SK-N-MC (cell line): ENCODE measurements at places on chromosomes 16 and 17.

GRCh38 chr17:16870253-16871245, 101.4 kb downstream of the TNFRSF13B start:
- DNase-seq = no peak

- DNase-seq = no peak
Measured at GRCh38 chr17:65644545-65644944, 83.1 kb upstream of the AXIN2 start.

GRCh38 chr17:49889500-49889899, 41.6 kb upstream of the TAC4 start:
- no peak for DNase-seq

DNA sequence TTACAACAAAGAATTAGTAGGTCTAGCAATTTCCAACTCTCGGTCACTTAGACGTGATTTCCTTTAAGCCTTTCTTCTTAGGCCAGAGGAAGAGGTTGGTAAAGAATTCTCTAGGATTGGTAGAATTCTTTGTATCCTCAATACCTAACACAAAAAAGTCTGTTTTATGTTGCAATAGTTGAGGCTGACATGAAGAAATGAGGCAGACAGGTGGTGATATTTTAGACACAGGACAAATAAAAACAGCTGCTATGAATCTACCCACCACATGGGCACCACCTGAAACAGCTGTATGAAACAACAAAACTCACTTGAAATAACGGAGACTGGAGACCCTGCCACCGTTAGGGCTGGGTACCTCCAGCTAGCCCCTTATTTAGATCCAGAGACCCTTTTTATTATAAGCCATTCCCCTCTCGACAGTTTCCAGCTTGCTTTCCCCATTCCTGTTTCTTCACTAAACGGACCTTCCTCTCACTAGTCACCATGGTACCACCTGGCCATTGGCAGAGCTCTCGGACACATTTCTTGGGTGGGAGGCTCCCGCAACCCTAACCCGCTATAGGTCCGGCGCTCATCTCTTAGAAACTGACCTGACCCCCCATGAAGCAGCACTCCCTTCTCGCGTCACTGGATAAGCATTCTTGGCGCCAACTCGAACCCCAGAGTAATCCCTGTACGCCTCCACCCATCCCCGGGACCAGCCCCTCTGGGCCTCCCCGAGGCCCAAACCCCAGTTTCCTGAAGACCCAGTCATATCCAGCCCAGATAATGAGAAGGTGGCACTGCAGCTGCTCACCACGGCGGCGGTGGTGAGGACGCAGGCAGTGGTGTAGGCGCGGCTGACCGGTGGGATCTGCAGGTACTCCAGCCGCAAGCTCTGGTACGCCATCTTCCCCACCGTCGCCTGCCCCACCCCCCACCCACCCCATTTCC, at the start of gene DERL2:
Gene DERL2 (minus strand): TSS at position 909 of the 936 bp plus-strand sequence. CDS start 17 bp downstream, at position 892.
- no peak for DNase-seq

- no peak for DNase-seq
Measured at GRCh38 chr16:67562918-67563707, 787 bp downstream of the CTCF start.

- no peak for DNase-seq
Measured at GRCh38 chr17:12592941-12593340, 72.7 kb upstream of the MYOCD start.

DNA sequence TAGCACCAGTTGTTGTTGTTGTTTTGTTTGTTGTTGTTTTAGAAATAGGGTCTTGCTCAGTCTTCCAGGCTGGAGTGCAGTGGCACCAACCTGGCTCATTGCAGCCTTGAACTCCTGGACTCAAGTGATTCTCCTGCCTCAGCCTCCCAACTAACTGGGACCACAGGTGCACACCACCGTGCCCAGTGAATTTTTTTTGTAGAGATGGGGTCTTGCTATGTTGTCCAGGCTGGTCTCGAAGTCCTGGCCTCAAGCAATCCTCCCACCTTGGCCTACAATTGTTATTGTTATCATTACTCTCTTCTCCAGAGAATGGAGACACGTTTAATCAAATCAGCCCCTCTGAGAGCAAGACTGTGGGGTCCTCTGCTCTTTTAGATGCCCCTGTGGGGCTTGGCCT, 42.7 kb upstream of the EMP2 start:
- DNase-seq = no peak

DNA sequence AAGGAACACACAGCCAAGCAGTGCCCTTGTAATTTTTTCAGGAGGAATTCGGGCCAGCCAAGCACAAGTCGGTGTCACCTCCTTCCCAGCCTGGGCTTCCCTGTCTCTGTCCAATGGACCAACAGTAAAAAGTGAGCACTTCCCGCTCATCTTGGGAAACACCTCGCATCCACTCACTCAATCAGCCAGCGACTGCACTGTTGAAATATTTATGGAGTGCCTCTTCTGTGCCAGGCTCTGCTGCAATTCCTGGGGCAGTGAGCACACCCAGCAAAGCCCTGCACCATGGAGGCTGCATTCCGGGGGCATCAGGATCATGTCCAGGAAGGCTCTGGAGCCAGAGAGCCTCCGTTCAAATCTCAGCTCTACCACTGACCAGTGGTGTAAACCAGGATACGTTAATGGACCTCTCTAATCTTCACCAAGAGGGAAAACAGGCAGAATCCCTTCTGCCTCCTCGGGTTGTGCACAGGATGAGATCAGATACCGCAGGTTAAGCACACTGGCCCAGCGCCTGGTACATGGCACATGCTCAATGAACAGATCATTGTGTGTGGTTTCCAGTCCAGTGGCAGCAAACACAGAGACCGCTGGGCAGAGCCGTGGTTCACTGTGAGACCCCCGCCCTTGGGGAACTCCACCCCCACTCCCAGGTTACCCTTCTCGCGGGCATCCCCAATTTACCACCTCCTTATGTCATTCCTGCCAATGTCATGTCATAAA, 194.3 kb downstream of the ZNF423 start:
- DNase-seq = no peak

GRCh38 chr16:72072514-72073342, 9.7 kb downstream of the HPR start:
- no peak for DNase-seq

GRCh38 chr17:4577386-4577993, 6.8 kb upstream of the SMTNL2 start:
- no peak for DNase-seq

GRCh38 chr17:72266112-72266775, 145.4 kb downstream of the SOX9 start:
- no peak for DNase-seq

- no peak for DNase-seq
Measured at GRCh38 chr17:65537845-65538674, 23.4 kb downstream of the AXIN2 start.

DNA sequence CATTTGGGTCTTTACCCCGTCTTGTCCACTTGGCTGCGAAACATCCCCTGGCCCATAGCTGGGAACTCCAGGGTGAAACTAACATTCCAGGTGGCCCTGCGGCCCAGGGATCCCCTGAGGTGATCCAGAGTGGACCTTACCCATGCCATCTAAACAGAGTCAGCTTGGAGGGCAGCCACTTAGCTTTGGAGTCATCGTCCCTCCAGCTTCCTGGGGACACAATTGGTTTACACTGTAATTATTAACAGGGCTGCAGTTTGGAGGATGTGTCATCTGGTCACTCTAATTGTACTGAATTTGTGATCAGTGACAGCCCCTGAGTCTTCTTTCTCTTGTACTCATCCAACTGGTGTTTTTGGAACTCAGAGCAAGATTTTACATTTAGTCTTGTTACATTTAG, 149.9 kb downstream of the ENGASE start:
- DNase-seq = no peak

GRCh38 chr17:71412803-71413202, 708.0 kb upstream of the SOX9 start:
- no peak for DNase-seq

GRCh38 chr16:54690710-54691109, 240.0 kb upstream of the IRX5 start:
- no peak for DNase-seq

DNA sequence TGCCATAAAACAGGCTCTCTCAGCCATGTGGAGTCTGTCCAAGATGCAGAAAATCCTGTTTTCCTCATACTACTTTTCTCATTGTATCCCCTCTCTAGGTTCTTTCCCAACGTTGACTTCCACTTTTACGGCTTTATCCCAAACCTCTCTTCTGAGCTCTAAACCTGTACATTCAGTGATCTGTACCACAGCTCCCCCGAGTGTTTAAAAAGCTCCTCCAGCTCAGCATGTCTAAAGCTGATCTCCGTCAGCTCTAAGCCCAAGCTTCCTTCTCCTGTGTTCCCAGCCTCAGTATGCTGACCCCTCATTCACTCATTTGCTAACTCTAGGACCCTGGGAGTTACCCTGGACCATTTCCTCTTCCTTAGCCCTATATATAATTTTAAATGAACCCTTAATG, 144.6 kb downstream of the DNAH9 start:
- no peak for DNase-seq

DNA sequence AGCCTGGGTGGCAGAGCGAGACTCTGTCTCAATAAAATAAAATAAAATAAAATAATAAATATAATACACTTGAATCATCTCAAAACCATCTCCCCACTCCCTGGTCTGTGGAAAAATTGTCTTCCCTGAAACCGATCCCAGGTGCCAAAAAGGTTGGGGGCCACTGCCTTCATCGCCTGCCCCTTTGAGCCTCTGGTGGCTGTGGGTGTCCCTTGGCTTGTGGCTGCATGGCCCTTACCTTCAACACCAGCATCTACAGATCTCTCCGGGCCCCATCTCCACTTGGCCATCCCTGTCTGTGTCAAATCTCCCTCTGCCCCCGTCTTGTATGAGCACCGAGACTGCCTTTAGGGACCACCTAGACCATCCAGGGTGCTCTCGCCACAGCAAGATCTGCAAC, 177.3 kb downstream of the SEC14L1 start:
- no peak for DNase-seq

DNA sequence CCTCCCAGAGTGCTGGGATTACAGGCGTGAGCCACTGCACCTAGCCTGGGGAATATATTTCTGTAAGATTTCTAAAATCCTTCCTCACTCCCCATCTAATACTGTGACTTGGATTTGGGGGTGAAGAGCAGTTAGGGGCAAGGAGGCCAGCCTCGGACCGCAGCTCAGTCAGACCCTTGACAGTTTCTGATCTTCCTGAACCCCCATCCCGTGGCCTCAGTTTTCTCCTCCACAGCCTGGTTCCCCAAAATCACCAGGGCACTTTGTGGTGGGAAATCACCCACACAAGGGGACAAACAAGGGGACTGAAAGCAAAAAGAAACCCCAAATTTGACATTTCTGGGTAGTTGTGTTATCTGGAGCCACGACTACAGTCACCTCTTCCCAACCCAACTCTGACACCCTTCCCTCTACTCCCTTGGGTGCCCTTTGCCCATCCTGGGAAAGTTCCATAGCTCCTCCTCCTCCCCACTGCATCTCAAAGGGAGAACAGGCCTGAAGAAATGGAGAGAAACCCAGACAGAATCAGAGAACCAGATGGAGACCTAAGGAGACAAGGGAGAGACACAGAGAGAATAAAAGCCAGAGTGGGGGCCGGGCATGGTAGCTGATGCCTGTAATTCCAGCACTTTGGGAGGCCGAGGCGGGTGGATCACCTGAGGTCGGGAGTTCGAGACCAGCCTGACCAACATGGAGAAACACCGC, 2.8 kb upstream of the STAT5A start:
- DNase-seq = no peak

GRCh38 chr16:87107201-87107600, 210.0 kb downstream of the C16orf95 start:
- DNase-seq = no peak

GRCh38 chr16:88681709-88682451, 4.4 kb downstream of the SNAI3 start:
- no peak for DNase-seq

- DNase-seq = no peak
Measured at GRCh38 chr16:46848768-46849764, 18.1 kb upstream of the C16orf87 start.

DNA sequence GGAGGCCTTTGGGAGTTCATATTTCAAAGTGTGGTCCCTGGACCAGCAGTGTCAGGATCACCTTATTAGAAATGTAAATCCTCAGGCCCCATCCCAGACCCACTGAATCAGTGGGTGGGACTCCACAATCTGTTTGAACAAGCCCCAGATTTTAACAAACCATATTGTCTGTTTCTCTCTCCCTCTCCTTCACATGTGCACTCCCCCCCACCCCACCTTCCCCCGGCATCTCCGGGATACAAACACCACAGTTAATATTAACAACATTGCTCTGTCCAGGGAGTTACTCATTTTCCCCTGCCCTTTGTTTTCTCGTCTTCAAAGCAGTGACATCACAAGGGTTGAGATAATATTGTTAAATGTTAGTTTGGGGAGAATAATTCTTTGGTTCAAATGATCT, 127.3 kb downstream of the KATNIP start:
- DNase-seq = no peak
